Heart right ventricle (tissue), 16 donors: ENCODE measurements at places on chromosomes 1 and 21. TPM values are rescaled to one million over a fixed set of nuclear protein-coding genes. Genes with fewer than 3 reads are reported as not detected.

DNA sequence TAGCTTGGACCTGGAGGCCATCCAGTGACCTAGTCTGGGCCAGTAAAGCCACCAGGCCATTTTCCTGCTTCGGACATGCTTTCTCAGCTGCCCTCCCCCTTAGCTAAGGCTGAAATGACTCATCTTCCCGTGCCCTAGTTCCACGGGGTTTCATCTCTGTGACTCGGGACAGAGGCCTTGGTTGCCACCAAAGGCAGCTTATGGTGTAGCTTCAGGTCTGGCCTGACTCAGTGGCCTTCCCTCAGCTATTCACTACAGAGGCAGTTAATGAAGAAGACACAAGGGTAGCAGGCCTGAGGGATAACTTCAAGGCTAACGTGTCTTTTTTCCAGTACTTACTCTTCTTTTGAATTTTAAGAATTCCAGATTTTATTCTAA, 82.4 kb downstream of the PBX1 start:
- peak; percentile 20 for DNase-seq
- H3K27me3 ChIP-seq: no peaks in the 10 kb centered on the region
- peaks cover 74% of the 10 kb centered on the region for H3K4me1 ChIP-seq
- no peaks in the 10 kb centered on the region for H3K36me3 ChIP-seq
- peak overlapping the region; percentile 84 for H3K27ac ChIP-seq

DNA sequence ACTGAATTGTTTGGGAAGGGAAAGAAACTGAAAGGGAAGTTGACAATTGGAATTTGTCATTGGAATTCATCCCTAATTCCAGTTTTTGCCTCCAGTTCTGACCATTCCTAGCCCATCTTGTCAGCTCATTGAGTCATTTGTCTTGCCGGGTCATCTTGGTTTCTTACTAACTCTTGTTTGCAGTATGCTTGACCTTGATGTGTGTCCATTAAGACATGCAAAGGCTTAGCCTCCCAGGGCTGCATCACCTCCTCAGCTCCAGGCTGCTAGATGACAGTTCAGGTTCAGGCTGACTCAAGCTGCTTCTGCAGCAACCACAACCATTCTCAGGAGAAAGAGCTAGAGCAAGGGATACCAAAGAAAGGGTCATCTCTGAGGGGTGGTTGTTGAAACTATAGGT, 151.3 kb upstream of the PTGFR start:
- no peak overlapping the region for H3K27ac ChIP-seq
- H3K4me3 ChIP-seq: no peak overlapping the region
- H3K27me3 ChIP-seq: no peaks in the 10 kb centered on the region
- H3K4me1 ChIP-seq: no peaks in the 10 kb centered on the region
- DNase-seq: no peak
- no peaks in the 10 kb centered on the region for H3K36me3 ChIP-seq

DNA sequence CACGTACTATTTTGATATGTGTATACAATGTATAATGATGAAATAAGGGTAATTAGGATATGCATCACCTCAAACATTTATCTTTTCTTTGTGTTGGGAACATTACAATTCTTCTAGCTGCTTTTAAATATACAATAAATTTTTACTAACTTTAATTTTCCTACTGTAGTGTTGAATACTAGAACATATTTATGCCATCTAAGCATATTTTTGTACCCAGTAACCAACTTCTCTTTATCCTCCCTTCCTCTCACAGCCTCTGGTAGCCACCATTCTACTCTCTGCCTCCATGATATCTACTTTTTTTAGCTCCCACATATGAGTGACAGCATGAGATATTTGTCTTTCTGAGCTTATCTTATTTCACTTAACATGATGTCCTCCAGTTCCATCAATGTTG, 468.0 kb downstream of the COL11A1 start:
- H3K4me1 ChIP-seq: no peaks in the 10 kb centered on the region
- no peak overlapping the region for H3K4me3 ChIP-seq
- H3K36me3 ChIP-seq: no peaks in the 10 kb centered on the region
- H3K27ac ChIP-seq: no peak overlapping the region
- DNase-seq: no peak

GRCh38 chr1:78441921-78442320, 48.9 kb upstream of the PTGFR start:
- no peak for DNase-seq
- H3K4me3 ChIP-seq: no peak overlapping the region
- no peaks in the 10 kb centered on the region for H3K27me3 ChIP-seq

GRCh38 chr1:211738691-211739301, 63.4 kb upstream of the NEK2 start:
- DNase-seq: no peak
- no peaks in the 10 kb centered on the region for H3K4me1 ChIP-seq
- no peaks in the 10 kb centered on the region for H3K36me3 ChIP-seq
- H3K27me3 ChIP-seq: peaks cover 6% of the 10 kb centered on the region
- no peak overlapping the region for H3K27ac ChIP-seq

The SH3D21 gene
- 2.6 TPM for total RNA-seq

The ISG20L2 gene
- total RNA-seq: 17.5 TPM

The CHRNB2 gene
- not detected for total RNA-seq

The TAS1R1 gene
- total RNA-seq: not detected

The ATF3 gene
- total RNA-seq: 21.7 TPM

The TPM3 gene
- total RNA-seq: 87.6 TPM

The FCER1G gene
- 4.6 TPM for total RNA-seq
